ENCODE measurements at places on chromosomes 6 and 20. TPM values are rescaled to one million over a fixed set of nuclear protein-coding genes. Genes with fewer than 3 reads are reported as not detected.

HLA-DPA1 gene
- total RNA-seq = 1.7 TPM

SLC4A11 gene
- total RNA-seq = 0.44 TPM

LINC00237 gene
- not detected for total RNA-seq

CAP2 gene
- 3.6 TPM for total RNA-seq

DEFB124 gene
- not detected for total RNA-seq

SCRT2 gene
- not detected for total RNA-seq

SMLR1 gene
- not detected for total RNA-seq

SFTA2 gene
- total RNA-seq = not detected

MAD2L1BP gene
- 30.4 TPM for total RNA-seq

GGTLC1 gene
- not detected for total RNA-seq

HS3ST5 gene
- not detected for total RNA-seq

PRKN gene
- total RNA-seq = 7.4 TPM

SAMD3 gene
- 5.1 TPM for total RNA-seq

OPRM1 gene
- total RNA-seq = not detected

NKX2-2 gene
- total RNA-seq = not detected

ANKRD6 gene
- 1.8 TPM for total RNA-seq

DEF6 gene
- 0.87 TPM for total RNA-seq

IMPG1 gene
- not detected for total RNA-seq

RTF2 gene
- total RNA-seq = 119 TPM

KHDC1 gene
- 8.1 TPM for total RNA-seq

CGA gene
- not detected for total RNA-seq

TBXT gene
- not detected for total RNA-seq

DEFB116 gene
- not detected for total RNA-seq

TJAP1 gene
- 12.4 TPM for total RNA-seq

KHDC1L gene
- not detected for total RNA-seq

CMTR1 gene
- total RNA-seq = 57.3 TPM

AHI1 gene
- total RNA-seq = 20.4 TPM

MUC21 gene
- not detected for total RNA-seq

DNMT3B gene
- 3.8 TPM for total RNA-seq

PHACTR3 gene
- not detected for total RNA-seq

LMBRD1 gene
- total RNA-seq = 23.0 TPM

DDX39B gene
- 492 TPM for total RNA-seq

FGD2 gene
- total RNA-seq = not detected

GHRH gene
- total RNA-seq = not detected

PI3 gene
- not detected for total RNA-seq

TFEB gene
- total RNA-seq = 7.8 TPM

HLA-DQA1 gene
- not detected for total RNA-seq

YIPF3 gene
- total RNA-seq = 92.6 TPM

PPDPF gene
- total RNA-seq = 56.0 TPM

PSMB8 gene
- total RNA-seq = 54.6 TPM

ISM1 gene
- not detected for total RNA-seq

PACSIN1 gene
- total RNA-seq = 0.15 TPM

PSORS1C2 gene
- not detected for total RNA-seq

MAP3K5 gene
- total RNA-seq = 30.7 TPM

ZKSCAN3 gene
- total RNA-seq = 8.1 TPM

TSHZ2 gene
- total RNA-seq = 0.33 TPM

VWA7 gene
- total RNA-seq = 0.50 TPM

ASCC3 gene
- total RNA-seq = 87.8 TPM

WASF1 gene
- 17.3 TPM for total RNA-seq

SEMG1 gene
- total RNA-seq = not detected

ORC3 gene
- 31.9 TPM for total RNA-seq

GRIK2 gene
- total RNA-seq = not detected
